ENCODE measurements at places on chromosomes 7 and 10.

GRCh38 chr7:34723866-34724490 is 66.0 kb downstream of the NPSR1 start:
- DNase-seq: no peak

DNA sequence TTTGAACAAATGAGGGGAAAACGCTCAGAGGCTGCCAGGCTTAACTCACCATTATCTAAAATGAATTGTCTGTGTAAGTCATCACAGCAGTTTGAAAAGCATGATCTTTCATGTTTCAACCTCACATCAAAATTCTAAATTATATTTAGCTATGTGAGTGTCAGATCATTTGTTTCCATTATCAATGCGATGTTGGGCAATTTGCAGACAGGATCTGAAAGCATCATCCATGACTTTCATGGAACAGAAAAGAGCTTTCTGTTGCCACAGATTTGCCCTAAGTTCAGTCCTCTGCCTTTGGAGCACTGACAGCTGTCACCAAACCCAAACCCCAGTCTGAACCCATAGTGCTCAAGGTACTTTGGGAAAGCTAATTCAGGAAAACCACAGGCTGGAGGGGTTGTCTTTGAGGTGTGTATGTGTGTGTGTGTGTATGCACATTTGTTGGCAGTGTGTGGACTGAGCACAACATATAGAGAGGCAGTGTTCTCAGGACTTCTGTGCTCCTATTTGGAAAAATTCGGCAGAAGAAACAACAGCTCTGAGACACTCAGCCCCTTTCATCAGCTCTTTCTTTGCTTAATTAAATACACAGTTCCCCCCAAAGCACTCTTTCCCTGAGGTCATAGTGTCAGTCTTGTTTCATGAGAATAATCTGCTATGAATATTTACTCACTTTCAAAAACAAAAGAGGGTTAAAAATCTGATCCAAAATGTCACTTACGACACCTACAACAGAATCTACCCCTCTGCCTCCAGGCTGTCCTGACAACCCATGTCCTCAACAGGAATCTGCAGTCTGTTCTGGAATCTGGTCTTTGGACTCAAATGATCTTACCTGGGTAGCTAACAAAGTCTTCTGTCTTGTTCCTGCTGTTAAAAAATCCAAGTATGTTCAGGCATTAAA is 188.5 kb upstream of the KLF14 start:
- DNase-seq: no peak

- DNase-seq: no peak
These were observed 494.1 kb upstream of the SEMA3A start for GRCh38 chr7:84688671-84689070.

- no peak for DNase-seq
These were observed 34.0 kb downstream of the OAT start for GRCh38 chr10:124384591-124385190.

DNA sequence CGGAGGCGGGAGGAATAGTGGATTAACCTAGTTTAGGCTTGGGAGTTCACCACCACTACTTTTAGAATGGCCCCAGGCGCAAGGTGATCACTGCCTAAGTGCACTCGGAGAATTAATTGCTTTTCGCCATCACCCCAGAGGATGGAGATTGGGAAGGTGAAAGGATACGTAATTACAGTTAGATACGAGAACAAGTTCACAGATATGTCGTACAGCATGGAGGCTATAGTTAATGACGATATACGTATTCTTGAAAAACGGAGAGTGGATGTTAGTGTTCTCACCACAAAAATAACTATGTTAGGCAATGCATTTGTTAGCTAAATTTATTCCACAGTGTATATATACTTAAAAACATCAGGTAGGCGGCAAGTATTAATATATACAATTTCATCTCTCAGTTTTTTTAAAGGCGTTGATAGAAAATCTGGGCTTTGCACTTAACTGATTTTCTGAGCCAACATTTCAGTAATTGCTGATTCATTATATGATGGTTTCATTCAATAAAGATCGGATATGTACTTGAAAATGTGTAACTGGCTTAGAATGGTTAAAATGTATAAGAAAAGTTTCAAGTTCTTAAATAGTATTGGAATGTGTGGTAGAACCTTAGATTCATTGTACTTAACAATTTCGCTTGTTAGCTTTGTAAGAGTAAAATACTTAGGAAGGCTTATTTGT is 683 bp downstream of the CDC123 start:
- DNase-seq: no peak

- DNase-seq: no peak
These were observed 6.3 kb upstream of the SEMA3A start for GRCh38 chr7:84200859-84201258.

DNA sequence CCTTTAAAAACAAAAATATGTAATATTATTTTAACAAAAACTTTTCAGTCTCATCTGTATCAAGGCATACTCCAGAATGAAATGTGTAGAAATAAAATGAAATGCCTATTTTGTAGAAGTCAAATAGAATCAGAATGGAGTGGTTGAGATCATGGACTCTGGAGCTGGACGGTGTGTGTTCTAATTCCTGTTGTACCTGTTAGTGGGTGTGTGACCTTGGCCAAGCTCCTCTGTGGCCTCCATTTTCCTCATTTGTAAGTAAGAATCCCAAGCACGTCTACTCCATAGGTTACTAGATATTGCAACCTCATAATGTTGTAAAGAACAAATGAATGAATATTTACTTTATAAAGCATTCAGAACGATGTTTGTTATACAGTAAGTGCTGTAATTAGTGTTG is 74.9 kb downstream of the HDAC9 start:
- DNase-seq: no peak

- DNase-seq: no peak
These were observed 86.7 kb upstream of the IL6 start for GRCh38 chr7:22640269-22640668.

DNA sequence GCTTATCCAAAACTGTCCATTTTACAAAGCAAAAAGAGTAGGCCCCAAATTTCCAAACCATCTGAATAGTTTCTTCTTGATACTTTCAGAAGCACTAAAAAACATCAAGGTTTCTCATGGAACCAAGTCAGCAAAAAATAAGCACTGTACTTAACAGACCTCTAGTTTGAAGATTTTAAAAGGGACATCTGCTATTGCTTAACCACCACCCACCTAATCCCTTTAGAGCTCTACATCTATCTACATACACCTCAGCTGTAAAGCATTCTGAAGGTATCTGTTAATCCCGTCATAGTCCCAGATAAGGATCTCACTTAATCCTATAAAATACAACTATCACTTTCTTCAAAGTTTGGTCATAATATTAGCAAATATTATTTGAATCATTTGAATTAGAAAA is 72.3 kb downstream of the HIBADH start:
- DNase-seq: peak; percentile 56

DNA sequence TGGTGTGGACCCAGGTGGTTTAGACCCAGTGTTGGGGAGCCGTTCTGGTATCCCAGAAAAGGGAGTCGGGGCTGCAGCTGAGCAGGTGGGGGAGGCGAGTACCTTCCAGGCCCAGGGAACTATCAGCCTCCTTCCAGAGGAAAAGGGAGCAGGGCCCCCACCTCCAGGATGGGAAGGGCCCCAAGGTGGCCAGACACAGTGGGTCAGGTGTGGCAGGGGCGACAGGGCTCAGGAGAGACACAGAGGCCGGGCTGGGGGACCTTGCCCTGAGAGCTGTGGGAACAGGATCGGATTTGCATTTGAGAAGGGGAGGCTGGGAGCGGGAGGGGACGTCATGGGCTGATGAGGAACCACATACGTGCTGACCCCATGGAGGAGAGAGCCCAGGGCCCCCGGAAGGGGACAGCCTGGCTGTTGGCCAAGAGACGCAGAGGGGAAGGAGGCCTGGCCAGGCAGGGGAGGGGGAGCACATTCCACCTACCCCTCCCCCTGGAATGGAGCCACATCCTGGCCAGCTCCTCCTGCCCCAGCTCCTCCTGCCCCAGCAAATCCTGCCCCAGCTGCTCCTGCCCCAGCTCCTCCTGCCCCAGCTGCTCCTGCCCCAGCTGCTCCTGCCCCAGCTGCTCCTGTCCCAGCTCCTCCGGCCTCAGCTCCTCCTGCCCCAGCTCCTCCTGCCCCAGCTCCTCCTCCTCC is 9.7 kb upstream of the TTYH3 start:
- no peak for DNase-seq

- DNase-seq: no peak
These were observed 2.9 kb upstream of the AKR1C8 start for GRCh38 chr10:5187867-5188266.

DNA sequence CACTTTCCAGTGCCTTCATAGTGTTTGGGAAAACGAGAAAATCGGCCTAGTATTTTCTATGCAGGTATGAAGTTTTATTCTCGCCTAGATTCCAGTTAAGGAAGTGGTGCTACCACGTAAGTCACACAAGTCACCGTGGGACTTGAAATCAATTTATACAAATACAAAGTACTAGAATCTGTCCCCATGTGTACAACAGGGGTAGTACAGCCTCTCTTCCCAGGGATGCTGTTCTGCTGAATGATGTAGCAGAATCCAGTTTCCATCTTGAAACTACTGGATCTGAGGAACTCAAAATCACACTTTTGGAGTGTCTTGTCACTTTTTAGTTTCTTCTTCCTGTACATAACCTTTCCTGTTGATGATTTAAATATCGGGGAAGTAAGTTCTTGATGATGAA is 129.4 kb downstream of the SFMBT2 start:
- no peak for DNase-seq
